IMR-90 (cell line): ENCODE measurements at places on chromosomes 4 and X.
A peak's percentile ranks its signal among the peaks of the same experiment; 100 is the strongest.

- DNase-seq: no peak
These were observed 84.1 kb downstream of the BMPR1B start for GRCh38 chr4:94841864-94842221.

DNA sequence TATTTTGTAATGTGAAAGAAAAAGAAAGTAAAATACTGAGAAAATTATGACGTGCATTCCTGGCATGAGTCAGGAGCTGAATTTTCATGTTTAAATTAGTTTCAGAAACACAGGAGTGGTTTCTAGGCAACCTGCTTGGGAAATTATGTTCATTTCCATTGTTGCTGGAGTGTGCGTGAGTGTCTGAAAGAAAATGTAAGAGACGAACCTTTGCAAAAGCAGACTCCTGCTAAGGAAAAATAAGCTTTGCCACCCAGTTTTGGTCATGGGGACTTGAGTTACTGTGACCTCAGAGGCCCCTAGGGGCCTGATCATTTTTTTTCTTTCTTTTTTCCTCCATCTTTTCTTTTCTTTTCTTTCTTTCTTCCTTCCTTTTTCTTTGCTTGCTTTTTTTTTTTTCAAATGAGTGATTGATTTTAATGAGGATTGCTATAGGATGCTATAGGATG, 18.8 kb upstream of the CHRNA9 start:
- peak; percentile 93 for DNase-seq

GRCh38 chrX:63350465-63350877, 661 bp downstream of the SPIN4 start:
- DNase-seq: no peak

- no peak for DNase-seq
These were observed 581.3 kb upstream of the TENM3 start for GRCh38 chr4:181661923-181662322.

DNA sequence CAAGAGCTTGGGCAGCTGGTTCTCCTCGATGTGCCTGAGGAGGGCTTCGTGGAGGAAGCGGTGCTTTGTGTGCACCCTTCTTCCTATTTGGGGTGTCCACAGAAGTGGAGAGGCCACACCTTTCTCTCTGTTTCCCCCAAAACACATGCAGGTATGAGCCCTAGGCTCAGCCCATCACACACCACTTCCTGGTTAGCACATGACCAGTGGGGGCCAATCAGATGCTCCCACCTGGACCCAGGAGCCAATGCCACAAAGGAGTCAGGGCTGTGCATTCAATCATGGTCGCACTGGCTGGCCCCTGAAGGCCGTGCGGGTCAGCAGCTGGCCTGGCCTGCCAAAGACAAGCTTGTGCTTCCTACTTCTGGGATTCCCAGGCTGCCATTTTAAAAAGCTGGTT, 51.4 kb downstream of the PPP2R2C start:
- no peak for DNase-seq

DNA sequence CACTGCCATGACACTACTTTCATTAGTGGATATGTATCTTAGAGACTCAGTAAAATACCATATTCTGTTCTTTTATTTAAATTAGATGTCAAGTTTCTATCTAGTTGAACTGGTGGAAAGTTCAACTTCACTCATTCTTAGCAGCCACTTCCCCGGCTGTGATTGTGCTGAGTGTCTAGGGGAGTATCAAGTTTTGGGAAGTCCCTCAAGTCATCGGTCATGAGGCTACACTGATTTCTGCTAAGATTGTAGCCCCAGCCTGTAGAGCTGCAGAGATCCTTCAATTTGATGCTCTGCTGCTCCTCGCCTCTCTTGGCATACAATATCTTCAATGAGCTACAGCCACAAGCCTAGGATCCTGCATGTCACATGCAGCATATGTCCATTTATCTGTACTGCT, 53.9 kb downstream of the DMP1 start:
- DNase-seq: no peak

GRCh38 chr4:139557556-139558110, 1.6 kb upstream of the SETD7 start:
- DNase-seq: no peak

GRCh38 chrX:18455384-18455783, 30.0 kb downstream of the CDKL5 start:
- DNase-seq: no peak

DNA sequence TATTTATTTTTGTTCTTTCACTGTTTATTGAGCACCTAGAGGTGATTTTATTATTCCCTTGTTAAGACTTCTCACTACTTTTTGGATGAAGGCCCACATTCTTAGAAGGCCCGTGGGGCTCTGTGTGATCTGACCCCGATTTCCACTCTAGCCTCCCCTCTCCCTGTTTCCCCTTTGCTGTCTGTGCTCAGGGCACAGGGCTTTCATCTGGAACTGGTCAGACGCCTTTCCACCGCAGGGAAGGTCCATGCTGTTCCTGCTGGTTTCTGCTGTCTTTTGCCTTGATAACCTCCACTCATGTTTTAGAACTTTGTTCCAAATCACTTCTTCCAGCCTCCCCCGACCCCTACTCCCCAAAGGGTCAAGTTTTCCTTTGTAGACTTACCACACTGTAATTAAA, 31.3 kb upstream of the ANAPC4 start:
- DNase-seq: no peak

- DNase-seq: no peak
These were observed 23.2 kb upstream of the SOD3 start for GRCh38 chr4:24772061-24772705.

- no peak for DNase-seq
These were observed 404.6 kb downstream of the ARHGAP24 start for GRCh38 chr4:85879518-85879917.

- peak; percentile 10 for DNase-seq
These were observed 147.1 kb downstream of the GLRA2 start for GRCh38 chrX:14676431-14676830.

DNA sequence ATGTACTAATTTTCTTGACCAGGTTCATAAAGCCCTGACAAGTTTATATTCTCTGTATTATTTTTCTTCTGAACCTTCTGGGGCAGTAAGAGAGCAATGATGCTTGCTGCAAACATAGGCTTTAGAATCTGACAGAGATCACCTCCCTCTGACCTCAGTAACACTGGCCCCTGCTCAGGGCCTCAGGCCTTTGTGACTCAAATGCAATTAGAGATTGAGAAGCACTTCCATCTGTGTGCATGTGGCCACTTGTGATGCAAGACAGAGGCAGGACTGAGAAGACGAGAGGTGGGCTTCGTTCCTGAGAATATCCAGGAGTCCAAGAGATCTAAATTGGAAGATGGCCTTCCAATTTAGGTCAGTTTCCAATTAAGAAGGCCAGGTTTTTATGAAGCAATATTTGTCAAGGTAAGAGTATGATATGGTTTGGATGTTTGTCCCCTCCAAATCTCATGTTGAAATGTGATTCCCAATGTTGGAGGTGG, 82.8 kb upstream of the VEGFC start:
- DNase-seq: no peak

DNA sequence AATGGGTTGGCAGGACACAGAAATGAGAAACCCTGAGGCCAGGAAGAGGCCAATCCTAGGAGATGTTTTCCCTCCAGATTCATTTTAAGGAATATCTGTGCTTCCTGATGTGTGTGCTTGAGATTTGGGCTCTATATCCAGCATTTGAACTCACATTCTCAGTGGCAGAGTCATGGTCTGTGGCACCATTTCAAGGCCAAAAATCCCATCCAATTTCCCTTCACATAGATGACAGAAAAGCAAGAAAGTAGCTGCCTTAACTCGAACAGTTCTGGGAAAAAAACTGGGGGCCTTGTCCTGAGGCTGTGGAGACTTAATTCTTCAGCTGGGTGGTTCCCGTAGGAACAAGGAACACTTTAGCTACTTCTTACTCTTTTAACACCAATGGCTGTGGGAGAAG, 27.4 kb downstream of the TAF7L start:
- no peak for DNase-seq

- peak; percentile 37 for DNase-seq
These were observed 5.9 kb upstream of the RAB40AL start for GRCh38 chrX:102930990-102931756.

DNA sequence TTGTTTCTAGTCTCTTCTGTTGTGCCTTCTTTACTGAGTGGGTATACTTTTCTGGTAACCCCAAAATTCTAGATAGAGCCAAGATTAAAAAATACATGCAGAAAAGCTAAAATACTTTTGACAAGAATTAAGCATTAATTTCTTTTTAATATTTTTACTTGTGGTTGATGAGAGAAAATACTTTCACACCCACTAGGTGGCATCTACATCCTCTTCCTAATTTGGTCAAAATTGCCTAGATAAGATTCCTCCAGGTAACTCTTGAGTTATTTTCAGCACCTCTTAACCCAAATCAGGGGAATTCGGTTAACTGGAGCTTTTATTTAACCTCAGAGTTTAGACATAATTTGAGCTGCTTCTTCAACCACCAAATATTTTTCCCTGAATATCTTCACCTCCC, 28.4 kb upstream of the COX7B2 start:
- no peak for DNase-seq

DNA sequence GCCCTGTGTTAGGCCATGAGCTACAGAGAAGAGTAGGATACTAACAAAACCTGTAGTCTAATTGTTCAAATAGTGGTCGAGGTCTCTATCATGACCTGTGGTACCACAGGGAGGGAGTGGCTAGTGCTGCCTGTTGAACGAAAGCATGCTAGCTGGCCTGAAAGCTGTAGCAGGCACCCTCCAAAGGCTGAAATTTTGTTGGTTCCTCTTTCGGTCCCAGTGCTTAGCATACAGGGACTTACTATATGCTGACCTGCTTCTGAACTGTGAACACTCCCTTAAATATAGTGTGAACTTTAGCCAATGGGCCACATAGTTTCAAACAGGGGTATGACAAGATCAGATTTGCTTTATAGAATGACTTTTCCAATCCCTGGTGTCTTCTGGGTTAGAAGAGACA, 113.4 kb downstream of the PJA1 start:
- DNase-seq: no peak

DNA sequence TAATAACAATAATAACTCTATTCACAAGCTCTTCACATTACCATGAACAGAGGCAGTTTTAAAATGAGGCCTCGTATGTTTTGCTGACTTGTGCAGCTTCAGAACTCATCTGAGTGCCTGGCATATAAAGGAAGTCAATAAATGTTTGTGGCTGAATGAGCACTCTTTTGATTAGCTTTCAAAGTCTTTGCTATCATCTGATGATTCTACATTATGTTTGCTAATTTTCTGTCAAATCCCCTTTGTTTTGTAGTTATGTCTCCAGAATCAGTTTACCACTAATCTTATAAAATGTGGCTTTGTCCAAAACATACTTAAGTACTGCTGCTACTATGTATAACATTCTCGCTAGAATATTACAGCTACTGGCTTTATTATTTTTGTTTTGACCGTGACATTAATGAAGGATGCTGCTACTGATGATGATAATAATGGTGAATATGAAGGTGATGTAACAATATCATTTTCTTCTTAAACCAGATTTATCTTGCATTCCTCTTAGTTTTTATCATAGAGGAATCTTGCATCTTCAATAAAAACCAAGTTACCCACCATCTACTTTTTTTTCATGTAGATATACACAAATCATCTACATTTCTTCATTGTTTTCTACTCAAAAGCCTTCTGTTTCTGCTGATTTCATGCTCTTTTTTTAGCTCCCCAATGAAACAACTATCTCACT, 384.5 kb downstream of the NAF1 start:
- no peak for DNase-seq

DNA sequence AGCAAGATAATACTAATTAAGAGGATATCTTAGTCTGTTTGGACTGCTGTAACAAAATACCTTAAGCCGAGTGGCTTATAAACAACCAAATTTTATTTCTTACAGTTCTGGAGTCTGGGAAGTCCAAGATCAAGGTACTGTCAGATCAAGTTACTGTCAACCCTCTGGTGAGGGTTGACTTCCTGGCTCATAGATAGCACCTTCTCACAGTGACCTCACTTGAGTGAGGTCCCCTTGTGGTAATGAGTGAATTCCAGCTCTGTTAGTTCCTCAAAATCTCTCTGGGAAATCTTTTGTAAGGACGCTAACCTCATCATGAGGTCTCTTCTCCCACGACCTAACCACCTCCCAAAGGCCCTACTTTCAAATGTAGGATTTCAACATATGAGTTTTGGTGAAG, 36.9 kb upstream of the ADGRA3 start:
- no peak for DNase-seq

DNA sequence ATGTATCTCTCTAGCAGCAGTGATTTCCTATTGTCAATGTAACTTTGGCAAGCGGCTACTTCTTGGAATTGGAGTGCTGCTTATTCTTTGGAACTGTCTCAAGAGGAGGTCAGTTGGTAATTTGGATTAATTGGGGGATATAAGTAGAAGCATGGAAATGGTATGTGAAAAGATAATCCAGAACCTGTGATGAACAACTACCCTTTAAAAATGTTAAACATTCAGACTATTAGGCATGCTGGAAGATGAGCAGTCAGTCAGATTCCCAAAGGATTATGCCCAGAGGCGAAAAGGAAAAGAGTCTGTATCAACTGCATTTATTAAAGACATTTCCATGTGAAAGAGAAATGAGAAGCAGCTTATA, 62.5 kb downstream of the SEC24D start:
- no peak for DNase-seq

GRCh38 chrX:6465756-6466155, 69.2 kb downstream of the VCX3A start:
- no peak for DNase-seq

DNA sequence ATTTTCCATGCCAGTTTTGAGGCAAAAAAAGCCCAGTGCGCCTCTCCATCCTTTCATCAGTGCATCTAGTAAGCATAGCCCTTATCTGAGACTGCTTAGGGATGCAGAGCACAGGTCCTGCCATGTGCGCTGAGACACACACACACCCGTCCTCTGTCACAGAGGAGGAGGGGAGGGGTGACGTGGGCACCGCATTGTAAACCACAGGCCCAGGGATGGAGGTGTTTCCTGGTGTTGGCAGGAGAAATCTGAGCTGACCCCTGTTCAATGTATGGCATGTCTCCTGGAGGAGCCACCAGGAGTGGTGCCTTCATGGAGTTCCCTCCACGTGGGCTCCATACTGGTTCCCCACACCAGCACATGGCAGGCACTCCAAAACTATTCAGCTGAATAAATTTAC, 65.8 kb upstream of the HELT start:
- no peak for DNase-seq

GRCh38 chr4:14857981-14858380, 144.3 kb upstream of the CPEB2 start:
- no peak for DNase-seq

DNA sequence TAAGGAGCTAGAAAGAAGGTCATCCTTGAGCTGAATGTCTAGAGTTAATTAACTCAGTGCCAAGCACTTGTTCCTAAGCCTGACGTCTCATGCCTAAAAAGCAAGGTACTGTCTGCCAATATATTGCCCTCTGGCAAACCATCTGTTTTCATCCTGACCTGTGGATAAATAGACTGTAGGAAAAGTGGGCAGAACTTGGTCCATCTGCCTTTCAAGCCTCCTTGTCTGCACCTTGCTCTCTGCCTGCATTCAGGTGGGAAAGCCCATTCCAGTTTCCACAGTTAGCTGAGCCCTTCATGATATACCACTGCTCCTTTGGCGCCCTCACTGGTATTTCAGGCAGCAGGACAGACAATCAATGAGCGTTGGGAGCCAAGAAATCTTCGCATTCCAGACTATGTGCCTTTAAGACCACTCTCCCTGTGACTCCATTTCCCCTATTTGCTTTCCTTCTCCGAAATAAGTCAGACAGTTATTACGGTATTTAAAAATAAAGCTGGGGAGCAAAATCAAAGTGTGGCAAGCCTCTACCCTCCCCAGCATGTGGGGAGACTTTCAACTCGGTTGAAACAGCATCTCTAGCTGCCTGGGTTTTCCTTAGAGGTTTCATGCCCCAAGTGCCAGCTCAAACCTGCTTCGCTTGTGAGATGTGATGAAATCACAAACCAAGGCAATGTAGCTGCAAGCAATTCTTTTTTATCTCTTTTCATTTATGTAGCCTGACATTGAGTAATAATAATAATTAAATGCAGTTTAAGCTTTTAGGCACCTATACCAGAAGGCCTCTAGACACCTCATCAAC, 2.5 kb upstream of the CCDC149 start:
- DNase-seq: no peak
